HFFc6 (cell line): ENCODE measurements at places on chromosomes 3 and 15.
A peak's percentile ranks its signal among the peaks of the same experiment; 100 is the strongest.

DNA sequence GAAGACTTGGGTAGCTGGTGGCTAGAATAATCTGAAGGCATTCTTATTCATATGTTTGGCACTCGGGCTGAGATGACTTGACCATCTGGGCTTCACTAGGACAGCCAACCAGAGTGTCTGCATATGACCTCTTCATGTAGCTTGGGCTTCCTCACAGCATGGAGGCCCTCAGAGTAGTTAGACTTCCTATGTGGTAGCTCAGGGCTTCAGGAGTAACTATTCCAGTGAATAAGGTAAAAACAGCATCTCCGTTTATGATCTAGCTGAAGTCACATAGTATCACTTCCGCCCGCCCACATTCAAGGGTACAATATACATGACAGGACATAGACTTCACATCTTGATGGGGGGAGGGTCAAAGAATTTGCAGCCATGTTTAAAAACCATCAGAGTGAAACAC, 18.9 kb upstream of the CMTM8 start:
- DNase-seq = no peak

DNA sequence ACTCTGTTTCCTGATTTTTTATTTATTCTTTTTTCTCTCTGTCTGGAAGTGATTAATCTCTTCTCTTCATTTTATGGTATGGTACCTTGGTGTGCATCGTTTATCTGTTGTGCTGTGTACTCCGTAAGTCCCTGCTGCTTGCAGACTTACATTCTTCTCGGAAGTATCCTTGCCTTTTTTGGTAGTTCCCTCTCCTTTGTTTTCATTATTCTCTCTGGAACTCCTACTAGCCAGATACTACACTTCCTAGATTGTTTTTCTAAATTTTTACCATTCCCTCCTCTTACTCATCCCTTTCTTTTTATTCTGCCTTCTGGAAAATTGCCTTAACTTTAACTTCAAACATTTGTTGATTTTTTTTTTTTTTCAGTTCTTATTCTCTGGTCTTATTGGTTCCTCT, 27.2 kb downstream of the PIK3CA start:
- no peak for DNase-seq

GRCh38 chr3:81674690-81675089, 86.8 kb downstream of the GBE1 start:
- DNase-seq = no peak

DNA sequence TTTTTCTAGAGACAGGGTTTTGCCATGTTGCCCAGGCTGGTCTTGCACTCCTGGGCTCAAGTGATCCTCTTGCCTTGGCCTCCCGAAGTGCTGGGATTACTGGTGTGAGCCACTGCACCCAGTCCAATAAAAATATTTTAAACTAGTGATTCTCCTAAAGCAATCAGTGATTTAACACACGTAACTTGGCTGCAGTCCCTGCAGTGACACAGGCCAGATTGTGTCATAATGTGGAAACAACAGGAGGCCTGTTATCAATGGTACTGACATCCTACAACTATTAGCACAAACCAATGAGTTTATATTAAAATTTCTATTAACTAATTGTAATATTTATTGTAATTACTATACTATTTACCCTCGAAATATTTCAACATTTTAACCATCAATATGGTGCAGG, 1.6 kb upstream of the SEC61A1 start:
- DNase-seq = no peak

DNA sequence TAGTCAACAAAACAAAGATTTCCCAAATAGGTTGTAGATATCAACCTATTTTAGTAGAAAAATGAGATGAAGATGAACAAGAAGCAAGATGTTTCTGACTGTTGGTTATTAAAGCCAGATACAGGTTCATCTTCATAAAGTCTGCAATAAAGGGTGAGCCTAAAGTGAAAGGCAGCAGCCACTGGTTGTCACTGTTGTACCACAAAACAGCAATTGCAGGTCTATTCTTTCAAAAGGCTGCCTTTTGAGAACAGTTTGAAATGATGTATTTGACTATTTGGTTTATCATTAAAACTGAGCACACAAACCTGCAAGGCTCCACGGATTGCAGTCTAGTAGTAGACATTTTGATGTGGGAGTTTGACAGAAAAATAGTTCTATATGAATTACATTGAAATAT, 543.4 kb downstream of the GBE1 start:
- DNase-seq = peak; percentile 8
